Temporal lobe (tissue), 4 donors: ENCODE measurements at places on chromosomes 6 and 20. TPM values are rescaled to one million over a fixed set of nuclear protein-coding genes. Genes with fewer than 3 reads are reported as not detected.

ACSS1 gene
- total RNA-seq: 3.9 TPM

HNF4A gene
- not detected for total RNA-seq

GJA1 gene
- 53.6 TPM for total RNA-seq

CASS4 gene
- total RNA-seq: 0.49 TPM

SYTL3 gene
- 3.0 TPM for total RNA-seq

ID4 gene
- 76.7 TPM for total RNA-seq

OPRL1 gene
- 8.4 TPM for total RNA-seq

CALHM4 gene
- total RNA-seq: not detected

E2F1 gene
- 2.0 TPM for total RNA-seq

TNFRSF21 gene
- 33.9 TPM for total RNA-seq

ZNF512B gene
- 15.0 TPM for total RNA-seq

DOK5 gene
- total RNA-seq: 152 TPM

ZFP57 gene
- total RNA-seq: not detected

GSTA1 gene
- total RNA-seq: not detected

TFAP2D gene
- 0.49 TPM for total RNA-seq

HLA-DQB2 gene
- total RNA-seq: not detected

ADGRB3 gene
- 110 TPM for total RNA-seq

APOM gene
- total RNA-seq: 0.98 TPM

ADAM33 gene
- 2.0 TPM for total RNA-seq

GJA10 gene
- not detected for total RNA-seq

PTK6 gene
- not detected for total RNA-seq

MICB gene
- 0.25 TPM for total RNA-seq

C20orf141 gene
- total RNA-seq: not detected

BACH2 gene
- total RNA-seq: 63.4 TPM

SERPINB6 gene
- 14.5 TPM for total RNA-seq

ITCH gene
- total RNA-seq: 62.0 TPM

LYRM4 gene
- 9.1 TPM for total RNA-seq

CNKSR3 gene
- 2.2 TPM for total RNA-seq

SRPK1 gene
- total RNA-seq: 82.4 TPM
